ENCODE measurements at places on chromosomes 7 and 10.
A peak's percentile ranks its signal among the peaks of the same experiment; 100 is the strongest.

DNA sequence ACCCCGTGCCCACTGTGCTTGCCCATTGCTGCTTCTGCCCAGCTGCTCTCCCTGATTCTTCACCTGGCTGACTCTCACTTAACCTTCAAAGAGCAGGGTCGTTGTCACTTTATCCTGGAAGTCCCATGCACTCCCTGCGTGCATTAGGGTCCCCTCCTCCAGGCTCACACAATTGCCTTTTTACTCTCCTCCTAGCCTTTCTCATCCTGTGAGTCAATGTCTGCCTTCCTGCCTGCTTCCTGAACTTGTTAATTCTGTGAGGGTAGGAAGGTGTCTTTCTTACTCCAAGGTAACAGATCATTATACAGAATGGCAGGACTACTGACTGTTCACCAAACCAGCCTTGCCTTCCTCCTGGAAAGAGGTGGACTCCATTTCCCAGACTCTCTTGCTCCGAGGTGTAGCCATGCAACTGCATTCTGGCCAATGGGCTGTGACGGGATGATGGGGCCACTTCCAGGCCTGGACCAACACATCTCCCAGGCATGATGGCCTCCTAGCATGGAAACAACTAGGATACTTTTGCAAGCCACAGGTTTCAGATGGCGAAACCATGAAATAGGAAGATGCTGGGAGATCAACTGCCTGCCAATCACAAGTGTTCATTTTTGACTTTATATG lies 54.7 kb downstream of the ARHGAP22 start:
- DNase-seq: no peak

DNA sequence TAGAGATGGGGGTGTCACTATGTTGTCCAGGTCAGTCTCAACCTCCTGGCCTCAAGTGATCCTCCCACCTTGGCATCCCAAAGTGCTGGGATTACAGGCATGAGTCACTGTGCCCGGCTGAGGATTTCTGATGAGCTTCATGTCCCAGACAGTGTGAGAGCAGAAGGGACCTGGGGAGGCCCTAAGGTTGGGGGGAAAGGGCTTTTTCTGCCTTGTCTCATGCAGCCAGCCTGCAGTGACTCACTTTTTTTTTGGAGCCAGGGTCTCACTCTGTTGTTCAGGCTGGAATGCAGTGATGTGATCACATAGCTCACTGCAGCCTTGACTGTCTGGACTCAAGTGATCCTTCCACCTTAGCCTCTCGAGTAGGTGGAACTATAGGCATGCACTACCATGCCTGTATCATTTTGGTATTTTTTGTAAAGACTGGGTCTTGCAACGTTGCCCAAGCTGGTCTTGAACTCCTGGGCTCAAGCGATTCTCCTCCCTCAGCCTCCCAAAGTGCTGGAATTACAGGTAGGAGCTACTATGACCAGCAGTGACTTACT lies 14.6 kb downstream of the COL26A1 start:
- no peak for DNase-seq

GRCh38 chr7:116083796-116084195 lies 53.2 kb upstream of the TFEC start:
- DNase-seq: no peak

DNA sequence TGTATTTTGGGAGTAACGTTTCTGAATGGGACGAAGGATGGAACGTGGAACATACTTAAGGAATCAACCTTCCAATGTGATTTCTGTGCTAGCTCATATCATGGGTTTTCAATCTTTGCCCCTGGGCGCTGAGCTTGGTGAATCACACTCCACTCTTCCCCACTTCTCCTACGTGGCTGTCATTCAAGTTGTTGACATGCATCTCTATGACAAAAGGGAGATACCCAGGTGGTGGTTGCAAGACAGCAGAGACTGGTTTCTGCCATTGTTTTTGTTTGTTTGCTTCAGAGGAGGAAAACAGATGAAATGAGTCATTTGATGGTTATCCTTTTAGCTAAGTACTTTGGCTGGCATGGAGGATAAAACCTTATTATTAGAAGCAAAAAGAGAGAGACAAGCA lies 573.9 kb downstream of the GATA3 start:
- DNase-seq: no peak

DNA sequence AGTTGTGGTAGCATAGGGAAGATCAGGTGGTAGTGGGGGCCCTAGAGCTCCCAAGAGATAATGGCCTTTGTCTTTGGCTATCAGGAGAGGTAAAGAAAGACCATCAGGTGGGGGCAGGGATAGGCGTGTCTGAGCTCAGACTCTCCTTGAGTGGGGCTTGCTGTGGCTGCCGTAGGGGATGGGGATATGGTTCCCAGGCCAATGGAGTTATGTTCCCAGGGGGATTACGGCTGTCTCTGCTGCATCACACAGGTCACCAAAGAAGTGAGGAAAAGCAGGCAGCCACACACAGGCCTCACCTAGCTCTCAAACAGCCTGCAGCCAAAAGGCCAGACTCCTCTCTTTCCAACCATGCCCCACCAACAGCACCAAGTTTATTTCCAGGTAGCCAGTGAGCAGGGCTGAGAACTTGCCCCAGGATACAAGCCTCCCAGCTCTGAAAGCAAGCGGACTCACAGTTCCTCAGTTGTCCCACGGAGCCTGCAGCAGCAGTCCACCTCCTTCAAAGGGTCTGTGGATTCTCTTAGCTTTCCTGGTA lies 37.6 kb upstream of the C1QL3 start:
- no peak for DNase-seq

- DNase-seq: no peak
Measured at GRCh38 chr10:27241652-27242472, 1.3 kb upstream of the ACBD5 start.

GRCh38 chr10:118926441-118926840 lies 103.1 kb upstream of the NANOS1 start:
- DNase-seq: no peak

DNA sequence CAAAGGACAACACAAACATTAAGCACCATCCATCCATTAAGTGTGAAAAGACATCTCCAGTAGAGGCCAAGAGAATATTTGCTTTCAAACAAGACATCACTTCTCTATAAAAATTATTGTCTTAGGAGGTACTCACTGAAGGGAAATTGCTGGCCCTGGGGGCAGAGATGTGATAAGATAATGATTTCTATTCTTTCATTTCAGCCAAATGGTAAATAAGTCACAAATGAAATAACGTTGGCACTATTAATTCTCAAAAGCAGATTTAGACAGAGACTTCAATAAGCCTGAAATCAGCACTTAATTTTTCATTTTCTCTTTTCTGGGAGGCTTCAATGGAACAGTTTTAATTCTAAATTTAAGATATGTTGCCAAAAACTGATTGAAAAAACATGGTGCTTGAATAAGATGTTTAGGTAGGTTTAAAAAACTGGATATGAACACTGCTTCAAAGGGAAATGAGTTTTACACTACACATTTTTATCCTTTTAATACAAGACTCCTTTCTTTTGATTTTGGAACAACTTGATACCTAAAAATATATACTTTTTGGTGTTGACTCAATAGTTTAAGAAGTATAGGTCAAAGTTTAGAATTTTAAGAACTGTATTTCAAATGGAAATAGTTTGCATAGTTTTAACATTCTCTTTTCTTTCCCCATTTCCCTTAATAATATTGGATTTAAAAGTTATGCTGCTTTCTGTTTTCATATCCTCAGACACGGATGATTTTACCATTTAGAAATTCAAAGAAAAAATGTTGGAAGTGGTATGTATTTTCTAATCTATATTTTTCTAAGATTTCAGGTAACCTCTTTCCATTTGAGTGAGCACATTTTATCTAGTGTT lies 204.0 kb downstream of the AHR start:
- no peak for DNase-seq

GRCh38 chr7:106583100-106583499 lies 77.9 kb downstream of the CCDC71L start:
- no peak for DNase-seq

- peak; percentile 76 for DNase-seq
Measured at GRCh38 chr10:71383972-71384687, 12.6 kb upstream of the CDH23 start.

- no peak for DNase-seq
Measured at GRCh38 chr10:31118556-31118955, 86.9 kb upstream of the ZNF438 start.

DNA sequence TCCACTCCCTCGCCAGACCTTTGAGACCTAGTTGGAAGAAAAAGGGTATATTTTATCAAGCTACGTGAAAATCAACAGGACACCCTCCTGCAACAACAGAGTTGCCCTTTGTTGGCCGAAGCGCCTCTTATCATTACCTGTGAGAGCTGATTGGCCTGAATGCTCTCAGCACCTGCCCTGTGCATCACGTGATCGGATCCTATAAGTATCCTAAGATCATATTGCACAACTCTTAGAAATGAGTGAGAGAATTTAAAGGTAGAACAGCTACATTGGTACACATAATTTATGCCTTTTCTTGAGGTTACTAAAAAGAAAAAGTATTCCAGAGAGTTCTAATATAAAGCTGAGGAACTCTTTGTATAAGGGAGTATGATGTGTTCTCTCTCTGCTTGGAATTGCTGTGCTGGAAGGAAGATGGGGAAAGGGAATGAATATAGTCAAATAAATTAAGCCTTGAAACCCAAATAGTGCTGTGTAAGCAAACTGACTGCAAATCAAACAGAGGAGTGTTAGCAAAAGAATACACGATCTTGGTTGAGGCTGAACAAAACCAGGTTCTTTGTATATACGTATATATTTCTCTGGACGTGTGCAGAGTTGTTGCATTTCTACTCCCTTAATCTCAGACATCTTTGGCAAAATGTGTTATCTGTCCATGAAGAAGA lies 69.3 kb downstream of the LRRC4 start:
- no peak for DNase-seq

- no peak for DNase-seq
Measured at GRCh38 chr10:20173046-20173445, 356.8 kb downstream of the PLXDC2 start.

DNA sequence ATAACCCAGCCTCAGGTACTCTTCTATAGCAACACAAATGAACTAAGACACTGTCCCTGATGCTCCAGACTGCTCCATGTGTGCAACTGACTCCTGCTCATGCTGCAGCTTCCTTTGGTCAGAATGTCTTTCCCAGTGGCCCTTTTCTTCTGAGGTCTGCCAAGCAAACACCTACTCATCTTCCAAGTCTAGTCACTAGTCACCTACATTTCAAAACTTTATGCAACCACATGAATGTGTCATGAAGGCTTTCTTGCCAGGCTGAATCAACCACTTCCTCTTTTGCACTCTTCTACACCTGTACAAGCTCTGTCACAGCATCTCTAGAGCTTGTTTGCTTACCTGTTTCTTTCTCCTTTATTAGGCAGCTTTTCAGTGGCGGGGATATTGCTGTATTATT lies 75.8 kb downstream of the LSMEM1 start:
- no peak for DNase-seq

- no peak for DNase-seq
Measured at GRCh38 chr7:18356191-18356645, 139.3 kb upstream of the HDAC9 start.

GRCh38 chr10:126939706-126940105 lies 34.5 kb downstream of the DOCK1 start:
- no peak for DNase-seq

GRCh38 chr10:109475711-109476421 lies 447.4 kb downstream of the XPNPEP1 start:
- no peak for DNase-seq

GRCh38 chr10:62638062-62638477 lies 166.4 kb upstream of the ADO start:
- DNase-seq: no peak

GRCh38 chr10:131745591-131745990 lies 155.2 kb upstream of the PPP2R2D start:
- no peak for DNase-seq

GRCh38 chr7:34928052-34928451 lies 109.2 kb downstream of the DPY19L1 start:
- no peak for DNase-seq

DNA sequence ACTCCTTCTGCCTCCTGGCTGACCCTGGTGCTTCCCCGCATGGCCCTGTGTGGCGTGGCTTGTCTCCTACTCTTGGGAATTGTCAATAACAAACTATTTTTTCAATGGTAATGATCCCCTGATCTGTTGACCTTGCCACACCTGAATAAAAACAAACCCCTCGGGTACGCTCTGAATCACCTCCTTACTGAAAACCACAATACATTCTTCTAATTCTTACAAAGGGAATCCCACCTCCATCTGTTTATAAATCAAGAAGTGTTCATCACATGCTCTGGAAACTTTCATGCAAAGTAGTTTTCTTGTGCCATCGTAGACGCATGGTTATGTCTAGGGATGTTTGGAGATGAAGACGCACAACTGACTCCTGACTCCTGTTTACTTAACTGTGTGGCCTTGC lies 245.8 kb downstream of the FRMD4A start:
- DNase-seq: no peak

DNA sequence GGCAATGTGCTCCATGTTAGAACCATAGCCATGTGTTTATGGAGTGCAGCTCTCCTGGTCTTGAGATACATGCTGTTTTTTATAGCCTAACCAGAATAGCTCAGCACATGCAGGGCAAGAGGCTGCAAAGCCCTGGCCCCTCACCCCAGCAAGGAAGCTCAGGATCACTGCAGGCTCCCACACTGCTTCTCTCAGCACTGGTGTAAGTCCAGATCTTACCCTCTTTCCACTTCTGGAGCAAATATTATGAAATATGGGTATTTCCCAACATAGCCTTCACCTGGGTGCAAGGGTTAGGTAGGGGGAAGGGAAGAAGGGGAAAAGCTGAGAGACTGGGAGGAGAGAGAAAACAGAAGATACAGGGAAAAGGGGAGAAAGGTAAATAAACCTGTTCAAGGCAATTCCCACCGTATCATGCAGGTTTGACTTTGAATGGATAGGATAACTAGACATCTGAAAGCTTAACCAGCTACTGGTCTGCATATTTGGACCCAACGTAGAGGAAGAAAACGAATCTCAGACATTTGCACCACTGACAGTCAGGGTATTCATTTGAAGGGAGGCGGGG lies 19.7 kb downstream of the SKIDA1 start:
- no peak for DNase-seq

GRCh38 chr10:11208908-11209829 lies 191.5 kb downstream of the CELF2 start:
- DNase-seq: no peak

GRCh38 chr7:8212638-8213037 lies 49.3 kb downstream of the ICA1 start:
- no peak for DNase-seq

- no peak for DNase-seq
Measured at GRCh38 chr7:26005683-26006410, 146.2 kb upstream of the NFE2L3 start.

- DNase-seq: no peak
Measured at GRCh38 chr10:85602713-85603112, 763.9 kb downstream of the GRID1 start.

GRCh38 chr10:2913474-2913873 lies 153.9 kb upstream of the PFKP start:
- DNase-seq: no peak
